NCI-H2171 treated with DMSO at 0.1 percent for 48 hours (cell line): ENCODE measurements at places on chromosomes 3 and 15.

GRCh38 chr15:33968821-33969220 lies 524 bp downstream of the CHRM5 start:
- DNase-seq, result no peak

- DNase-seq, result no peak
Measured at GRCh38 chr3:48518069-48518468, 14.1 kb upstream of the SHISA5 start.

DNA sequence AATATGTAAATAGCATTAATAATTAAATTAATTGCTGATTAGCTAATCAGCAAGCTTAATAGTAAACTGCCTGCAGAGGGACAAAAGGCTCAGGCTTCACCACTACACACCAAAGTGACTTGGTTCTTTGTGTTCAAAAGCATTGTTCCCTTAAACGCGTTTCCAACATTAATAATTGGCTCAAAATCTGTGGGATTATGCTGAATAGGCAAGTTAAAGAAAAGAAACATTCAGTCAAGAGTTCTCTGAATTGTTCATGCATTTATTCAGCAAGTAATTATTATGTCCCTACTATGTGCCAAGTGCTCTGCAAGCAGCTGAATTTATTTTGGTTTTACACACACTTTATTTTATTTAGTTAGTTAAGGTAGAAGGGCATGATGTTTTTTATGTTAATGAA lies 558.5 kb upstream of the ARRDC4 start:
- no peak for DNase-seq

DNA sequence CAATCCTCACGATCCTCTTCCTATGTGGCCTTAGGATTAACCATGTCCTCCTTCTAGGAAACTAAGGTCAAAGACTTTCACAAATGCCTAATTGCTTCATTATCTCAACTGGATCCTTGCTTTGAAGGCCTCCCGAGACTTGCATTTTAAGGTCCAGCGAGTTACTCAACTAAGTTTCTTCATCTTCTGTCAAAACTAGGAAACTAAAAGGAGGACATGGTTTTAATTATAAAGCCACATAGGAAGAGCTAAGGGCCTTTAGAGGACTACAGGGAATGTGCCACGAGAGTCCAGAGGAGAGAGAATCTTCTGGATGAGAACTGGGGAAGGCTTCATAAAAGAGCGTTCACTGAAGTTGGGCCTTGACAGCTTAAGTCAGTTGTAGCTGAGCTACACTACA lies 87.8 kb upstream of the LPP start:
- no peak for DNase-seq

- DNase-seq, result no peak
Measured at GRCh38 chr3:33786565-33787327, 11.7 kb upstream of the PDCD6IP start.
